ENCODE measurements at places on chromosomes 11 and 22.

- peak; percentile 82 for DNase-seq
Measured at GRCh38 chr11:129374993-129375750, 476 bp upstream of the BARX2 start.

- no peak for DNase-seq
Measured at GRCh38 chr11:60530454-60531100, 15.4 kb downstream of the MS4A13 start.

GRCh38 chr11:19873730-19874129 is 161.1 kb downstream of the NAV2 start:
- DNase-seq: no peak

DNA sequence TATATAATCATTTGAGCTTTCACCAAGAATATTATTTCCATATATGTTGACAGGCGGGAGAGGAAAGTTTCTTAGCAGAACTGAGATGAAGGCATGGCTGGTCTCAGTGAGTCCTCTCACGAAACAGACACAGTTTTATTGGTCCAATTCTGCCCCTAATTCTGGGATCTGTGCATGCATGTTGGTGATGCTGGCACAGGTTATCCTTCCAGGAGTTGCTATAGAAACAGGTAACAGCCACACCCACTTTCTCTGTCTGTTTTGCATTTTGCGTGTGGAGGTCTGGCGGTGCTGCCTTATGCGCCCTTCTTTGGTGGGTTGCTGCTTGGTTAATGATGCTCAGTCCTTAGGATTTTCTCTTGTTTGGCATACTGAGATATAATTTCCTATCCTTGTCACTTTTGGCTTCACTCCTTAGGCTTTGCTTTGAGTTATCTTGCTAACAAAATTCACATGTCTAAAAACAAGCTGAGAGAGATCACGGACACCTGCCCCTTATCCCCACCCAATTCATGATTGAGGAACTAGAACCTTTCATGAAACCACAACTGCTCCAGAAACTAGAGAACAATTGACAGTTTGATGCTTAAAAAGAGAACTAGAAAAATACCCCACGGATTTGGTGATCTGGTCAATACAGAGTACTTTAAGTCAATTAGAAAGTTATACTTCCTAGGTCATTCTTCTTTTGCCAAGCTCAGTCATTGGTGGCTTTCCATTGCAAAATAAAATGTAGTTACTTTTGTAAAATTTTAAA is 189.3 kb downstream of the FAT3 start:
- DNase-seq: no peak

GRCh38 chr11:16925561-16926065 is 88.6 kb downstream of the PLEKHA7 start:
- DNase-seq: peak; percentile 62

- no peak for DNase-seq
Measured at GRCh38 chr22:31142285-31142684, 2.0 kb upstream of the PLA2G3 start.

DNA sequence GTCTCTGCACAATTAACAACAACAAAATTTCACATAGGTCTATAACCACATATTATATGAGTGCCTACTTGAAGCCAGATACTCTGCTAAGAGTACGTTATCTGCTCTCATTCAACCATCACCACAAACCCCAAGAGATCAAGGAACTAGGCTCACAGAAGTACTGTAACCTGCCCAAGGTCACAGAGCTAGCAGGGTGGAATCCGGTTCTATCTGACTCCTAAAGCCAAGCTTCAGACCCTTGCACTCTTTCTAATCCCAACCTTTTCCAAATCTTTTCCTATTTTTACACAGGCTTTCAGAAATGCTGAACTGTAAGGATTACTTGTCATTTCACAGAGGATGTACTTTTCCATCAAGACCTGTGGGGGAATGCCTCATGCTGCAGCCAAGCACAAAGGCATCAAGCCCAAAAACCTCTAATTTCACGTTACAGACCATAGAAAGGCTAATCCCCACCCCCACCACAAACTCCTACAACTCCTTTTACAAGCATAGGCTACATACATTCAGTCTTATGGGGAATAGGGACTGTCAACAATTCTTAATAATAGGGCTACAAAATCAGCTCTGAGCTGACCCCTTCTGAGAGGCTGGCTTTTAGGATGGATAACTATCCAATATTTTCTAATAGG is 927 bp downstream of the PRCP start:
- DNase-seq: no peak

GRCh38 chr11:47104261-47104950 is 72.3 kb downstream of the ARFGAP2 start:
- no peak for DNase-seq

DNA sequence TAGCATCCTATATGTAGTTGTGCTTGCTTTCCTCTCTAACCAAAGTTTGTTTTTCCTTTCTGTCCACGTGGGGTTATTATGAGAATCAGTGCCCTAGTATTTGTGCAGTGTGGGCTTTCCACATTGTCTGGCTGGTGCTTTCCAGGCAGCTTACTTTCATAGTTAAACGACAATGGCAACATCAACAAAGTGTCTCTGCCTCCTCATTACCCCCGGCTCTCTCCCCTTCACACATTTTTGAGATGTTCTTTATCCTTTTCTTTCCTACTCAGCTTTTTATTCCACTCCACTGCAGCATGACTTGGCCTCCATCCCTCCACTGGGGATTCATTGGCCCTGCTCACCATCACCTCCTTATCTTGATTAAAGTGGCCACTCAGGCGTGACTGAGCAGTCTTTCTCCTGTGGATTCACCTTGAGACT is 19.1 kb downstream of the SPECC1L start:
- no peak for DNase-seq

DNA sequence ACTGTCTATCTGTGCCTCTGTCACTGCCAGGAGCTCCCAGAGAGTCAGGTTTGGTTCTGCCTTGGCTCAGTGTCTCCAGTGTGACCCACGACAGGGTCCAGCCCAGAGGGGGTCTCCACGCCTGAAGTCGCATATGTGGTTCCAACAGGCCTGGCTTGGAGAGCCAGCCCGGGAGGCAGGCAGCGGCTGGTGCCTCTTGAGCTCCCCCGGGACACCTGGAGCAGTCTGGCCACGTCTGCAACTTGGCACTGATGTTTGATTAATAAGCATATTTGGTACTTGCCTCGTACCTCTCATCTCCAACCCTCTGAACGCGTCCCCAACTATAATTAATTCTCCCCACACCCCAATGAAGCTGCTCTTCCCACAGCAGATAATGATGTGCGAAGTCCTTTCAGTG is 31.7 kb upstream of the SHISAL1 start:
- no peak for DNase-seq
